ENCODE measurements at places on chromosomes 3 and 15.

GRCh38 chr3:186826410-186826975 is 16.0 kb upstream of the ADIPOQ start:
- DNase-seq, result peak; percentile 30

DNA sequence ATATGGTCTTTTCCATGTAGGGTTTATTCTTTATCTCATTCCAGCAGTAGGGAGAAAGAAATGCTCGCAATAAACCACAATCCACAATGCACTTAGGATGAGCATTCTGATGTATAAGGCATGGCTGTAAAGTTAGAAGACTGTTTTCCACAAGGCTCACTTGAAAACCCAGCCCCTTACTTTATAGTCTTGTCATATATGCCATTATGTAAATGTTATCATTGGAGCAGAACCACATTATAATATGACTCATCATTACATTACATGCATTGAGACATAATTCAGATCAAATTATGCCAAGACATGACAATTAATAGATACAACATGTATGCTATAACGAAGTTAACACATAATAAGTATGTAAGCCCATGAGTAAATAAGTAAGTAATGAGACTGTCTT is 348.1 kb downstream of the LSAMP start:
- no peak for DNase-seq

DNA sequence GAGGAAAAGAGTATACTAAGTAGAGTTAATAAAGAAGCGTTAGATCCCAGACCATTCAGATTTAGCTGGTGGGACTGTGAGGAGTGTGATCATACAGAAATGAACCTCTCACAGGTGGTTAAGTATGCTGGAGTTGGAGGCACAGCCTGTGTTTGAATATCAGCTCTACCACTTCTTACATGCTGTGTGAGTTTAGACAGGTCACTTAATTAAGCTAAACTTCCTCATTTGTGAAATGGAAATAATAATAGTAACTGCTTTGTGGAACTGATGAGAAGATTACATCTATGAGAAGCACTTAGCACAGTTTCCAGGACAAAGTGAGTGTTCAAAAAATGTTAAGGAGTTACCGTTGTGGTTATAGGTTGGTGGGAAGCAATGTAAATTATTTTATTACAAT is 8.4 kb downstream of the ACP3 start:
- no peak for DNase-seq

- no peak for DNase-seq
Observed at GRCh38 chr15:100168787-100169186, 173.0 kb downstream of the ADAMTS17 start.

DNA sequence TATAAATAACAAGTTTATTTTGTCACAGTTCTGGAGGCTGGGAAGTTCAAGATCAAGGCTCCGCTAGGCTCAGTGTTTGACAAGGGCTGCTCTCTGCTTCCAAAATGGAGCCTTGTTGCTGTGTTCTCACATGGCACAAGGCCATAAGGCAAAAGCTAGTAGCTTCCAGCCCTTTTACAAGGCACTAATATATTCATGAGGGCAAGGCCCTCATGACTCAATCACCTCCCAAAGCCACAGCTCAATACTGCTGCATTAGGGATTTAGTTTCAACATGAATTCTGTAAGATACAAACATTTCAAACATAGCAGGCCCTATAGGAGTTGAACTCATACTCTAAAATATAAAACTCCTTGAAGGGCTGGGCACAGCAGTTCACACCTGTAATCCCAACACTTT is 30.2 kb downstream of the ZBTB11 start:
- DNase-seq, result no peak

GRCh38 chr3:170096342-170096741 is 58.5 kb downstream of the GPR160 start:
- DNase-seq, result no peak

DNA sequence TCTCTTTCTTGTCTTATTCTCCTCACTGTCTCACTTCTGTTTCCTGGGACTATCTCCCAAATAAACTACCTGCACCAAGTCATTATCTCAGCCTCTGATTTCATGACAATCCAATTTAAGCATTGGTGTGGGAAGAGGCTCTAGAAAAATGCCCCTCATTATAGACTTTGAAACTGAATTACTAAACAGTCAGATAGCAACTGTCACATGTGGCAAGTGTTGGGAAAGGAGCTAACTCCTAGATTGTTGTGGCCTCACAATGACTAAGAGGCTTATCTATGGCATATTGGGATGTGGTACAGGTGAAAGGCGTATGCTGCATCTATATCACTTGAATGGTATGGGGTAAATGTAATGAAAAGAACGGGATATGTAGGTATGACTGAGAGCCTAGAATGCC is 103.5 kb upstream of the CCDC54 start:
- DNase-seq, result no peak

GRCh38 chr15:36183201-36183600 is 396.2 kb upstream of the CDIN1 start:
- no peak for DNase-seq

- DNase-seq, result no peak
Observed at GRCh38 chr15:70023769-70024491, 73.8 kb downstream of the TLE3 start.

DNA sequence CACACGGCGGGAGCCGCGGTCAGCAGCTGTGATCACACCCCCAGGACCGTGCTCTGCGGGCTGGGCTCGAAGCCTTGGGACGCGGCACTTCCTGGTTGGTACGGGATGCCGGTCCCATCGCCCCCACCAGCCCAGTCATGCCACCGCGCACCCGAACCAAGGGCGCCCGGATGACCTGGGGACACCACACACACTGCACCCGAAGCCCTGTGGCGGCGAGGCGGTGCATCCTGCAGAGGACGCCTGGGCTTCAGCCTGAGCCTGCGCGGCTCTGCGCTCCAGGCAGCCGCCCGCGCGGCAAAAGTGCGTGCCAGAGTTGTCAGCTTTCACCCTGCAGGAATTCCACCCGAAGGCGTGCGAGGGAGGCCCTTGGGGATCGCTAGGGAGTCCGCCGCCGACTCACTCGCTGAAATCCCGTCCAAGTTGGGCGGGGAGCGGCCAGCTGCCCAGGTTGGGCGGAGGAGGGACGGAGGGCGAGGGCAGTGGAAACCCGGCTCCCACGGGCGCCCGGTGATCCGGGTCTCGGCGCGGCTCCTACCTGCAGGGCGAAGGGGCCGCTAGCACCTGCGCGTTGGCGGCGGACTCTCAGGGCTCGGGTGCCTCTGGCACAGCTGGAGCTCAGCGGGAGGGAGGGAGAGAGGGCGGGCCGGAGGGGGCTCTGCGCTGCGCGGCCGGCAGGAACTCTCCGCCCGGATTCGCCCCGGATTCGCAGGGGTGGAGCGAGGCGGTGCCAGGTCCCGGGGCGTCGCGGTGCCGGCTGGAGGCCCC is at the start of gene PLD1:
Gene PLD1 (minus strand): TSS at position 623 of the 768 bp plus-strand sequence. CDS start 72,432 bp downstream, outside the sequence.
- DNase-seq, result peak; percentile 57

GRCh38 chr15:48719668-48720067 is 74.2 kb upstream of the FBN1 start:
- DNase-seq, result peak; percentile 10

DNA sequence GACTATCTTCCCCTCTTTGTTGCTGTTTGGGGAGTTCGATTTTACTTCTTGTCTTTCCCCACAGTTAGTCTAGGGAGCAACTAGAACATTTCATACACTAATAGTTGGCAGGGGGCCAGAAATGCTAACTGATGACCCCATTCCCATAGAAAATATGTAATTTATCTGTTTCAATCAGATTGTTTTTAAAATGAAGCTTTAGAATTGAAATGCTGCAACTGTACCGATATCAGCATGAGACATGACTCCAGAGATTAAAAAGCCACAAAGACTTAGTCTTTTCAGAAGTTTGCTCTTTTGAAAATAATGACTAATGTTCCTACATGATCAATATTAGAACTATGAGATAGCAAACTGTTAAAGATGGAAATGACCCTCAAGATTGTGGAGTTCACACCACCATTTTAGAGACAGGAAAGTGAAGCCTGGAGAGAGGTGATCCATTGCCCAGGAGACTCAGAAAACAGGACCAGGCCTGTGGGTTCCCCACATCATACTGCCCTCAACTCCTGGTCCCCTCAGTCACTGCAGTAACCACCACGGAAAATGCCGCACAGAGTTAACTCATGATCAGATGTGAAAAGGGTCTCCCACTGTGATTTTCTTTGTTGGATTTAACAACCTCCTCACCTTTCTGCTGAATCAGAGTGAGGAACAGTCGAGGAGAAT is 130.3 kb downstream of the CHDH start:
- no peak for DNase-seq

- DNase-seq, result no peak
Observed at GRCh38 chr3:4351872-4352271, 48.7 kb downstream of the SETMAR start.

GRCh38 chr15:61518191-61518950 is 289.3 kb upstream of the RORA start:
- no peak for DNase-seq

GRCh38 chr3:81443958-81444357 is 317.5 kb downstream of the GBE1 start:
- no peak for DNase-seq

- DNase-seq, result no peak
Observed at GRCh38 chr3:167780214-167780883, 44.8 kb downstream of the SERPINI1 start.

GRCh38 chr3:61956236-61956635 is 394.9 kb downstream of the PTPRG start:
- no peak for DNase-seq

GRCh38 chr3:61699622-61700021 is 138.3 kb downstream of the PTPRG start:
- no peak for DNase-seq

DNA sequence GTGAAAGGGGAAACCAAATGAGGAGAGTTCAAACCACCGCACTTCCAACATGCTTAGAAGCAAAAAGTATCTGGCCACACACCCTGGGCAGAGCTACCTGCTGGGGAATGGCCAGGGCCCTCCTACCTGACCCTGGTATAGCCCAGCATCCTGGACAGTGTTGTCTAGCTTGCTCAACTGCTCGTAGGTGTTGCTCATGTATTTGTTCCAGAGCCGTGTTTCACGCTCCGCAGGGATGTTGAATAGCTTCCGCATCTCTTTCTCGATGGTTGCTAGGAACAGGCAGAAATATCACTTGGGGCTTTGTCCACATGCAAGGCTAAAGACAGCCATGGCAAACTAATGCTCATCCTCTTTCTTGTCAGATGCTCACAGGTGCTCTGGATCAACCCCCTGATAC is 15.1 kb downstream of the USP4 start:
- DNase-seq, result no peak

GRCh38 chr15:87747087-87747486 is 509.5 kb downstream of the NTRK3 start:
- no peak for DNase-seq

GRCh38 chr3:41572092-41572491 is 372.8 kb downstream of the CTNNB1 start:
- DNase-seq, result no peak

GRCh38 chr3:41103200-41103599 is 96.1 kb upstream of the CTNNB1 start:
- no peak for DNase-seq

DNA sequence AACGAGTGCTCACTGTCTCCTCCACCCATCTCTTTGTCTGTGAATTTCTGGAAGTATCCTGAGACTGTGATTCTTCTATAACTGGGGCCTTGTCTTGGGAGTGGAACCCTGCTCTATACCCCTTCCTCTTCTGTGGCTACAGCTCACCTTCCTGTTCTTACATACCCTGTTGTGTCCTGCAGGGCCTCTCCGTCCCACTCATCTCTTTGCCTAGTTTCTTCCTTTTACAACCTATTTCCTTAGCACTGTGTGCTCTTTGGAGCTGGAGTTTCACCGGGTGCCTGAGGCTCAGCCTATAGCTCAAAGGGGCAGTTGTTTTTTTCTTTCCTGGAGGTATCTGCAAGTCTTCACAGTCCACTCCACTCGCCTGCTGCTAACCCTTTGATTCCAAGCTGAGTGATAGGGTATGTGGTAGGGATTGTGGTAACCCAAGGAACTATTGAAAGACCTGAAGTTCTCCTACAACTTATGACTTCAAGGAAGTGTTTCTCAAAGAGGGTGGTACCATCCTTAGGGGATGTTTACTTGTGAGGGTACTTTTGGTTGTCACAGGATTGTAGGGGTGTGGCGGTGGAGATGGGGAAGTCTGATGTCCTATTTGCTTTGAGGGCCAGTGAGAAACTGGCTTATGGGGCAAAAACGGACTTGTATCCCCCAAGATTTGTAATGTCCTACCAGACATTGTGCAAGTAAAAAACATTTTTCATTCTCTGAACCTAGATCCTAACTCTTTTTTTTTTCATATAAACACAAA is 66.6 kb upstream of the ARL8B start:
- DNase-seq, result no peak

DNA sequence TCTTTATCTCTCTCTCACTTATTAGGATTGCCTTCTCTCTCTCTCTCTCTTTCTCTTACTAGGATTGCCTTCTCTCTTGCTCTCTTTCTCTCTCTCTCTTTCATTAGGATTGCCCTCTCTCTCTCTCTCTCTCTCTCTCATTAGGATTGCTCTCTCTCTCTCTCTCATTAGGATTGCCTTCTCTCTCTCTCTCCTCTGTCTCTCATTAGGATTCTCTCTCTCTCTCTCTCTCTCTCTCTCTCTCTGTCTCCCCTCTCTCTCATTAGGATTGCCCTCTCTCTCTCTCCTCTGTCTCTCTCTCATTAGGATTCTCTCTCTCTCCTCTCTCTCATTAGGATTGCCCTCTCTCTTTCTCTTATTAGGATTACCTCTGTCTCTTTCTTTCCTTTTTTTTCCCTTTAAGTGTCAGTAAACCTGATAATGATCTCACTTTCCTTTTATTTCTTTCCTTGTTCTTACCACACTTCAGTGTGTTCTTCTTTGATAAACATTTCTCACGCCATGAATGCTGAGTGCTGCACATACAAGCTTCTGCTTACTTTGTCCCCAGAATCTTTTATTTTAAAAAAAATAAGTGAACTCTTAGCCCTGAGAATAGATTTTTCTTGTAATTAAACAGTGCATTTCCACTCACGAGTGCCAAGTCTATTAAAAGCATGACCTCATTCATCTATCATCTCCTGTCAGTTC is 243.4 kb upstream of the TBC1D5 start:
- no peak for DNase-seq

GRCh38 chr3:177835917-177836316 is 638.6 kb upstream of the TBL1XR1 start:
- no peak for DNase-seq

Data from activated CD4-positive, alpha-beta T cell treated with anti-CD3 and anti-CD28 coated beads, Interleukin-2, Interleukin-4, amounts not matched to agents 100 ng/mL and 50 ng/mL, durations not matched to agents 16 hours and 8 hours (primary cell).